T-helper 9 cell (primary cell): ENCODE measurements at places on chromosomes 3 and 15.
A peak's percentile ranks its signal among the peaks of the same experiment; 100 is the strongest.

DNA sequence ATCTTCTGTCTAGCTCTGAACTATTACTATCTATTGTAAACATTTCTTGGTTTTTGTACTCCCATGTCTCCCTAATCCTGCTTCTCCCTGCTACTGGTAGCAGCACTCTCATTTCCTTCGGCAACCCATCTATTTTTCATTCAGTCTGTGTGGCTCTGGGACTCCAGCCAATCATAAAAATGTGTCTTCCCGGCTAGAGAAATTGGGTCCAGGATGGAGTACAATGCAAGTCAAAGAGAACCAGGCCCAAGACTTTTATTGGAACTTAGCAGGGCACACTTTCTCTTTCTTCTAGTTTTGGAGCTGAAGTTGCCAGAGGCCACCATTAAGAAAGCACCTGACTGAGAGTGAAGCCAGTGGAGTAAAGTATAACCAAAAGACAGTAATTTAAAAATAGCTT lies 22.8 kb upstream of the ARHGEF26 start:
- DNase-seq: no peak

GRCh38 chr3:127745656-127746399 lies 73.1 kb downstream of the ABTB1 start:
- no peak for DNase-seq

DNA sequence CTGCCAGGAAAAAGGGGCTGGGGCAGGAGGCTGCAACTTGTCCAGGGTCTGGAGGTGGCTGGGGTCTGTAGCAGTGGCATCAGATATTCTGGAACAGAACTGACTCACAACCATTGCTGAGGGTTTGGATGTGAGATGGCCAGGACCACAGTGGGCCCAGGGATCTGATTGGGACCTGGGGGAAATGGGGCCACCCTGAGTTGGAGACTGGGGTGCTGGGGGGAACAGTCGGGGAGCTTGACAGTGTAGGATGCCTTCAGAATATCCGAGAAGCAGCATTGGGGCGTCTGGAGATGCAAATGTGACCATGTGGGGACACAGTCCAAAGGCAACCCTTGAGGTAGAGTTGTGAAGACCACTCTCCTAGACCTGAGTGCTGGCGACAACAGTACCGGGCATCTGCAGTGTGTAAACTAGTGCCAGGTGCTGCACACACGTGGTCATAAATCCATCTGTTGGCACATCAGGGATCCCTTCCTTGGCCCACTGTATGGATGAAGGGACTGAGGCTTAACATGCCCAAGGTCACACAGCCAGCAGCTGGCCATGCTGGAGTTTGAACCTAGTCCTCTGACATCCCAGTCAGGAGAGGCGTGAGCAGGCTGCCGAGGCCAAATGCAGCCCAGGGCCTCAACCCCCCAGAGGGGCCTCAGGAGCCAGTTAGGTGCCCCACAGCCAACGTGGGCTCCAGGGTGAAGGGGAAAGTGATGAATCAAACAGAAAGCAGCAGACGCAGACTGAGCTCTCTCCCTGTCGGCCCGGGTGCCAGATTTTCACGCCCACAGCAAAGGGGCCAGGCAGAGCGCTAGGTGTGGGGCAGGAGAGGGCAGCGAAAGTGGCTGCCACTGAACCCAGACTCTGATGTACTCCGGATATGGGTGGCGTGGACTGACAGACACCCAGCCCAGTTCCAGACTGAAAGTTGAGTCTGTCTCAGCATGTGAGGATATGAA lies 18.8 kb downstream of the HEMK1 start:
- peak; percentile 42 for DNase-seq

DNA sequence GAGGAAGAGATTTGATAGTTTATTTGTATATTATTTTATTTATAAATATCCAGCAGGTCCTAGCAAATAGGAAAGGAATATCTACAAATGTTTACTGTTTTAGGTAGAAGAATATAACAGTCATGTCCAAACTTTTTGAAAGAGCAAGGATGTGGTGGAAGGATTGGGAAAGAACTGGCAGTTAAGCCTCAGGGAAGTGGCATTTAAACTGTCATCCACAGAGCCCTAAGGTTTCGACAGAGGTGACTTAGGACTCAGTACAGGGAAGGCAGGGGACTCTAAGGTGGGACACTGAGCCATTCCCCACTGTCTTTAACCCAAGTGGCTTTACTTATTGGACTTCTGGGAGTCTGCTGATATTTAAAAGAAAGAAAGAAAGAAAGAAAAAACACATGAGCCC lies 11.8 kb upstream of the TMEM87A start:
- no peak for DNase-seq

GRCh38 chr15:39135989-39136388 lies 444.9 kb upstream of the THBS1 start:
- DNase-seq: no peak

- no peak for DNase-seq
Observed at GRCh38 chr3:11150256-11150655, 4.0 kb upstream of the HRH1 start.

- no peak for DNase-seq
Observed at GRCh38 chr3:42024591-42025351, 62.9 kb upstream of the ULK4 start.

GRCh38 chr3:138118612-138119422 lies 3.4 kb upstream of the DZIP1L start:
- DNase-seq: peak; percentile 24

DNA sequence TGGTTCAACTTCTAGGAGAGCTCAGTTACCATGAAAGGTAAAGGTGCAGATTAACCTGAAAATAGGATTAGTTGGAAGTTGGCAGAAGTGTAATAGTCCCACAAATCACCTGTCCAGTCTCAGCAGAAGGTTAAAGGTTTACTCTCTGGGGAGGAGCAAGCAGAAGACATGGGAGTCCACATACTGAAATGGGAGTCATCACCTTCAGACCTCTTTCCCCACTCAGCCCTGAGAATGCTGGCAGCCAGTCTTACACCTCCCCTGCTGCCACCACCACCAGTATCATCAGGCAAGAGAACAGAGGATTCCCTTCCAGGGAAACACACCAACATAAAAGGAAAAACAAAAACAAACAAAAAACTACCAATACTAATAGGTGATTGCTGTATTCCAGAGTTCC lies 13.8 kb upstream of the PLA2G4D start:
- no peak for DNase-seq

DNA sequence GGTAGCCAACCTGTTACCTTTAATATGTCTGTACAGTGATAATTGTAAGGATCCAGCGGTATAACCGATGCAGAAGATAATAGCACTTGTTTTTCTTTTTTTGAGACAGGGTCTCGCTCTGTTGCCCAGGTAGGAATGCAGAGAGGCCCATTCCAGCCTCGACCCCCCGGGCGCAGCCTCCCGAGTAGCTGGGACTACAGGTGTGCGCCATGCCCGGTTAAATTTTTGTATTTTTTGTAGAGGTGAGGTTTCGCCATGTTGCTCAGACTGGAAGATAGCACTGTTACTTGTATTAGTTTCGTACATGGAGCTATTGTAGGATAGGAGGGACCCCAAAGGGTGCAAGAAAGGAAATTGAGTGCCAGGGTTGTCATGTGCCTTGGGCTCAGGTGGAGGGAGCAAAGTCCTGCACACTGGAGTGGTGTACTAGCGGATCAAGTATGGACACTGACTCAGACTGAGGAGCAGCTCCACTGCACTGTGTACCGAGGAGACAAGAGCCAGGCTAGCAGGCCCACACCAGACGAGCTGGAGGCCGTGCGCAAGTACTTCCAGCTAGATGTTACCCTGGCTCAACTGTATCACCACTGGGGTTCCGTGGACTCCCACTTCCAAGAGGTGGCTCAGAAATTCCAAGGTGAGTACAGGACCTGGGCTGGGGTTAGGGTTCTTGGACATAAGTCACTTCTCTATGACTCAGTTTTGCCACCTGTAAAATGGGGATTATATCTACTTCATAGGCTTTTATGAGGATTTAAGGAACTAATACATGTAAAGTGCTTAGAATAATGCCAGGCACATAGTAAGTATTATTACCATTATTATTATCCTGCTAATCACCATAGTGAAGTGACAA lies 1.0 kb downstream of the OGG1 start:
- DNase-seq: no peak

DNA sequence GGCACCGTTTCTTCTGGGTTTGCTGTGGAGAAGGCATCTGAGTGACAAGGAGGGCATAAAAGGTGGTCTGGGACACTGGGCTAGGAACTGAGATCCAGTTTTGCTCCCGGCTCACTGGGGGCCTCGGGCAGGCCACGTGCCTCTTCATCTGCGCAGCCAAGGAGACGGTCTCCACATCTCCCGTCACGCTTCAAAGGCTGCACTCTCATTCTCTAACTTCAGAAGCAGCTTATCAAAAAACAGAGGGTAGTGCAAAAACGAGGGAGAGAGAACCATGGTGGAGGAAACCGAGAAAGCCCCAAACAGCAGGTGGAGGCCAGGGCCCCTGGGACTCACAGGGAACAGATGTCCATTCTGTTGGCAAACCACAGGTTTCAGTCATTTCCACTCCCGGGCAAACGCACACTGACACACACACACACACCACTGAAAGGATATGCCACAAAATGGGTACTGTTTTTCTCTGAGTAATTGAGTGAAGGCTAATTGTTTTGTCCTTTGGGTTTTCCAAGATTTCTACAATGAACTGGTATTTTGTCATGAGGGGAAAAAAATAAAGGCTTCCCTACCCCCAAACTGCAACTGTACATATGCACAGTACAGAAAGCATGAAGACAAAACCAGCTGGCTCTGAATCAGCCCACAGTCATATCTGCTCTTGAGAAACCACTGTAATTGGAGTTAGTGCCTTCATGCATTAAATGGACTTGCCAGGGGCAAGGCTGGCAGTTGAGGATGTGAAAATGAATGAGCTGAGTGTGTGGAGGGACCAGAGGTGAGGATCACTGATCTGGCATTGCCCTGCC lies 71.9 kb downstream of the MGLL start:
- DNase-seq: no peak

GRCh38 chr3:180594631-180595558 lies 7.1 kb upstream of the TTC14 start:
- no peak for DNase-seq

GRCh38 chr3:58095603-58096138 lies 87.4 kb downstream of the FLNB start:
- no peak for DNase-seq

- no peak for DNase-seq
Observed at GRCh38 chr15:88011533-88011932, 245.0 kb downstream of the NTRK3 start.

DNA sequence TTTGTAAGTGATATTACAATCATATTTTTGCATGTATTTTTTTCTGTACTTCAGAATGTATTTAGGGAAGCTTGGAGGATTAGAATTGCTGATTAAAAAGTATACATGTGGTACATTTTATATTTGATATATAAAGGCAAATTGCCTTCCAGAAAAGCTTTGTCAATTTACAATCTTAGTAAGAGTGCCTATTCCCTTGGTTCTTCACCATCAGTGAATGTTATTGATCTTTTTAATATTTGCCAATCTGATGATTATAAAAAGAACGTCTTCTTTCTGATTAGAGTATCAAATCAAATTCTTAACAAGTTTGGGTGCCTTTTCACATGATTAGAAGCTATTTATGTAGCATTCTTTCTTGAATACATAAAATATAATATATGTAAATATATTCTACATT lies 9.1 kb downstream of the WDR49 start:
- DNase-seq: no peak

DNA sequence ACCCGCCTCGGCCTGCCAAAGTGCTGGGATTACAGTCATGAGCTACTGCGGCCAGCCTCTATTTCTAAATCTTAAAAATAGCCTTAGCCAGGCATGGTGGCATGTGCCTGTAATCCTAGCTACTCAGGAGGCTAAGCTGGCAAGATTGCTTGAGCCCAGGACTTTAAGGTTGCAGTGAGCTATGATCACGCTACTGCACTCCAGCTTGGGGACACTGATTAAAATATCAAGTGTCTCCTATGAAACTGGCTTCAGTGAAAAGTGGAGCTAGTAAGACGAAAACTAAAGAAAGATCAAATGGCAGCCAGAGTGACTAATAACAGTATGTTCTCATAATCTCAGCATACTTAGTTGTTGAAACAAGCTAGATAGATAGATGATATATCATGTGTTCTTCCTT lies 112.5 kb downstream of the STT3B start:
- DNase-seq: no peak

- DNase-seq: no peak
Observed at GRCh38 chr3:45214061-45214680, 11.9 kb downstream of the TMEM158 start.

DNA sequence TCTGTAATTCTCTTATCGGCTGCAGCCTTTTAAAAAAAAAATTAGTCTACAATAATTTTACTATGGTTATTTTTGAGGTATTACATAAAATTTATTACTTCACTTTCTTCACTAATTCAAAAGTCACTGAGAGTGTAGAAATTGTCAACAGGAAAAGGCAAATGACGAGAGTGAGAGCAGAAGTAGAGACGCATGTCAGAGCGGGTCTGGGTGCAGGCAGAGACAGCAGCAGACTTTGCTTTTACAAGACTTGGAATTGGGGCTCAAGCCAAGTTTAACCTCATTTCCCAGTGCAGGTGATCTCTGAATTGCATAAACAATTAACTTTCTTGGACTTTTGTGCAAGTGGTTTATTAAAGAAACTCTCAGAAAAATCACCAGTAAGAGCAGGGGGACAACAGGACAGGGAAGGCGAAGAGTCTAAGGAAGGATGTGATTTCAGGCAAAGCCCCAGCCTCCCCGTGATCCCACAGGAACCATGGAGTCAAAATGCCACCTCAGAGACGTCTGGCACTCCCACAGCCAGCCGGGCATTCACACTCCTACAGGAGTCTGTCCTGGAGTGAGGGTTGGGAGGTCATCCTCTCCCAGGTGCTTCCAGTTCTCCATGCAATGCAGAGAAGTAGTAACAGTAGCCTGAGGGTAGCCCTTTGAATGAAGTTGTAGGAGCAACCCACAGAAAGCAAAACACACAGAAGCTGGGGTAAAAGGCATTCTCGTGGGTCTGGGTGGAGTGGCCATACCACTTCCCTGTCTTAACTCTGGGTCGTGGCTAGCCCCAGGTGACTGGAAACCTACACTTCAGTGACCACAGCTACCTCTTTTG lies 274.0 kb upstream of the TGFBR2 start:
- no peak for DNase-seq

GRCh38 chr3:172844428-172844827 lies 93.9 kb downstream of the ECT2 start:
- no peak for DNase-seq

- no peak for DNase-seq
Observed at GRCh38 chr3:28915741-28916500, 364.9 kb upstream of the RBMS3 start.

GRCh38 chr15:90234096-90234988 lies at the start of gene GDPGP1:
GDPGP1 (plus strand) TSS chr15:90234209; CDS start chr15:90240909, 6,700 bp downstream.
- DNase-seq: no peak

DNA sequence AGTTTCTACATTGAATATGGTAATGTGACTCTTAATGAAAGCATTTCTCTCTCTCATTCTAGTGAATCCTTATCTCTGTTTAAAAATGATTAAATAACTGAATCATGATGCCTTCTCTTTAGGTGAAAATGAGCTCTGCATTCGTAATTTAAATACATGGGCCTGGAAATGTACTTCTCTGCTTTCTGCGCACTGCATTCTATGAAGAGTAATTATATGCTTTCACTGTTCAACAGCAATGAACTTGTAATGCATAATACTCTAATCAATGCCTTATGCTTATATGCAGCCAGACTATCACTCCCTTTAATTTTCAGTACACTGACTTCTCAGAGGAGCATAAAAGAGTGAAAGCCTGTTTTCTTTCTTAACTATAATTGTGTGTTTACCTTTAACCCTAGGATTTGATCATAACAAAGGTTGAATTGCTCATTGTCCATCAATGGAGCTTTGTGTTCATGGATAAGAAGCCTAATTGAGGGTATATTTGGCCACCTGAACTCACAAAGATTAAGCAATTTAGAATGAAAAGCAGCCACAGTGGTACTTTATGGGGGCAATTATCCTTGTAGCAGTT lies 330.8 kb upstream of the PDZRN3 start:
- no peak for DNase-seq
